ENCODE measurements at places on chromosomes 16 and 17.

- no peak for DNase-seq
Observed at GRCh38 chr17:38547444-38547843, 58.3 kb downstream of the SRCIN1 start.

- DNase-seq = no peak
Observed at GRCh38 chr17:61581611-61582349, 9.2 kb downstream of the NACA2 start.

DNA sequence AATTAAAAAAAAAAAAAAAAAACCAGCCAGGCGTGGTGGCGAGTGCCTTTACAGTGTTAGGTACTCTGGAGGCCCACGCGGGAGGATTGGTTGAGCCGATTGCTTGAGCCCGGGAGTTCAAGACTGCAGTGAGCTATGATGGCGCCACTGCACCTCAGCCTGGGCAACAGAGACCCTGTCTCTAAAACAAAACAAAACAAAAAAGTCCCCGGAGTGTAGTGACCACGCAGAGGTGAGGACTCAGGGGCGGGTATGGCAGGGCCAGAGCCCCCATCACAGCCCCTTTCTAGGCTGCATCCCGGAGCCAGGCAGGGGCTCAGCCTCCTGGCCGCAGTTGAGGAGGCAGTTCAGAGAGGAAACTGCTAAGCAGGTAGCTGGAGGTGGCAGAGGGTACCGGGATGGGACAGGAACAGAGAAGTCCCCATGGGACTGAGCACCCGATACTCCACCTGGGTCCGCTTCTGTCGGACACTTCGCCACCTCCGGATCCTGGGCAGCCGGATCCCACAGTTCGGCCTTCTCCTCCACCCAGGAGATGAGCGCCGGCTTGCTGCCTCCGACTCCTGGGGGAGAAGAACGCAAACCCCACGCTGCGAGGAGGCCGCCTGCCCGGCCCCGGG lies 800 bp downstream of the ZNF747 start:
- DNase-seq = no peak

DNA sequence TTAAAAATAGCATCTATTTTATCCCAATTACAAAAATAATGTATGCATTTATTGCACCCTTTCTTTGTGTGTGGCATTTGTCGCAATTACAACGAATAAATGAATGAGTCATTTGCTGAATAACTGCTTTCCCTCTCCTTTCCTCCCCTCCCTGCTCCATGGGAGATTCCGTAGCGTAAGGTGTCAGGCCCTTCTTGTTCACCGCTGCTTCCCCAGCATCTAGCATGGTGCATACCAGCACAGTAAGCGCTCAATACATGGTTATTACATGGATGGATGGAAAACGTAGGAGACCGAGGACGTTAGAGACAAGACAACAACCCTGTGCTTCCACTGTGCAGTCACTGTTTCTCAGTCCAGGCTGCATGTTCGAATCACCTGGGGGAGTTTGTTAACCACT lies 336.0 kb upstream of the EEF2KMT start:
- no peak for DNase-seq

DNA sequence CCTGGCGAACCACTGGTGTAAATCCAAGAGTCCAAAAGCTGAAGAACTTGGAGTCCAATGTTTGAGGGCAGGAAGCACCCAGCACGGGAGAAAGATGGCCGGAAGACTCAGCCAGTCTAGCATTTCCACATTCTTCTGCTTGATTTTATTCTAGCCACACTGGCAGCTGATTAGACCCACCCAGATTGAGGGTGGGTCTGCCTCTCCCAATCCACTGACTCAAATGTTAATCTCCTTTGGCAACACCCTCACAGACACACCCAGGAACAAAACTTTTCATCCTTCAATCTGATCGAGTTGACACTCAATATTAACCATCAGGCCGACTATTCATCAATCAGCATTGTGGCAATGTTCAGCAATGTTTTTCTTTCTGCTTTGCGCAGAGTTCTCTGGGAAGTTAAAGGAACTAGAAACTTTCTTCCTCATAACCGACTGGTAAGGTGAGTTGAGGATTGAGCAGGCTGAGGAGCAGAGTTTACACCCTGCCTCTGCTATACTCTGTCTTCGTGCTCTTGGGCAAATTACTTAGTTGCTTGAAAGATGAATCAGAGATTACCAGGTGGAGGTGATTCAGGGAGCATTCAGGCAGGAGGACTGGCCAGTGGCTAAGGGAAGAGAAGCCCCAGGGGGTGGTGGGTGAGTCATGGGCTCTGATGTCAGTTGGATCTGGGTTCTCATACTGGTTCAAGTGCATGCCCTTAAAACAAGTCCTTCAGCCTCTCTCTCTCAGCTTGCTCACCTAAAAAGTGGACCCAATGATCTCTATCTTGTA lies 28.2 kb upstream of the BRD7 start:
- DNase-seq = no peak

- no peak for DNase-seq
Observed at GRCh38 chr16:26175944-26176343, 484.2 kb downstream of the HS3ST4 start.

DNA sequence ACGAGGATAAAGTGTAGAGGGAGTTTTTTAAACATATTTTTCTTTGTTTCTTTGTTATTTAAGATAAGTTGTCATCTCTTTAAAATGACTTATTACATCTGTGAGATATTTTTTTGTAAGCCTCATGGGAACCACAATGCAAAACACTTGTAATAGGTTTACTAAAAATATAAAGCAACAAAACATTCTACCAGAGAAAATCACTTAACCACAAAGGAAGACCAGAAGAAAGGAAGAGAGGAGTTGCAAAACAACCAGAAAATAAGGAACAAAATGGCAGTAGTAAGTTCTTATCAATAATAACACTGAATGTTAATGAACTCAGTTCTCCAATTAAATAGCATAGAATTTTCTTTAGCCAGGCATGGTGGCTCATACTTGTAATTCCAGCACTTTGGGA lies 22.9 kb downstream of the DHRS7B start:
- DNase-seq = no peak

- no peak for DNase-seq
Observed at GRCh38 chr16:79411805-79412204, 188.7 kb downstream of the MAF start.

- DNase-seq = no peak
Observed at GRCh38 chr16:27199736-27200135, 3.6 kb upstream of the KDM8 start.

GRCh38 chr16:7492122-7492521 lies 159.5 kb downstream of the RBFOX1 start:
- DNase-seq = no peak

GRCh38 chr16:80063031-80063712 lies 462.6 kb upstream of the MAF start:
- no peak for DNase-seq

GRCh38 chr16:28136751-28137434 lies 73.4 kb upstream of the GSG1L start:
- DNase-seq = no peak

GRCh38 chr17:62876063-62876462 lies 67.9 kb upstream of the MARCHF10 start:
- no peak for DNase-seq

DNA sequence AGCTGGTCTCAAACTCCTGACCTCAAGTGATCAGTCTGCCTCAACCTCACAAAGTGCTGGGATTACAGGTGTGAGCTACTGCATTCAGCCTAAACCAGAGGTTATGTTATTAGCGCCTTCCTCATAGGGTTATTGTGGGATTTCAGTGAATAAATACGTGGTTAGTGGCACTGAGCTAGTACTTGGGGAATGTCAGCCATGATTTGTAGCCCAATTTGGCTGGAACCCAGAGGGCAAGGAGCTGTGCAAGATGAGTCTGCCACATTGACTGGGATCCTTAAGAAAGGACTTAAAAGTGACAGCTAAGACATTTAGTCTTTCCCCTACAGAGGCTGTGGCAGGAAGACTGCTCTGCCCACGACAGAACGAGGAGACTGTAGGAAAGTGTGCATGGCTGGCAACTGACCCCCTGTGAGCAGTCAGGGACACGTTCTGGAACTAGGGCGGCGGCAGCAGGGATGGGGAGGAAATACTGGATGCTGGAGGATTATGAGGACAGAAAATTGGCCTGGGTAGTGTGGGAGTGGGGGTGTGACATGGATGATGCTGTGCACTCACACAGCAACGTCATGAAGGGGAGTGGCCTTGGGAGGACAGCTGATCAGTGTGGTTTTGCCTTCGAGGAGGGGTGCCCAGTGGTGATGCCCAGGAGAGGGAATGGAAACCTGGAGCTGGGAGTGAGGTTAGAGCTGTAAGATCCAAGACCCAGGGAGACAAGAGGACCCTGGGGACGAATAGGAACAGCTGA lies 14.6 kb downstream of the ATP5PD start:
- DNase-seq = no peak

DNA sequence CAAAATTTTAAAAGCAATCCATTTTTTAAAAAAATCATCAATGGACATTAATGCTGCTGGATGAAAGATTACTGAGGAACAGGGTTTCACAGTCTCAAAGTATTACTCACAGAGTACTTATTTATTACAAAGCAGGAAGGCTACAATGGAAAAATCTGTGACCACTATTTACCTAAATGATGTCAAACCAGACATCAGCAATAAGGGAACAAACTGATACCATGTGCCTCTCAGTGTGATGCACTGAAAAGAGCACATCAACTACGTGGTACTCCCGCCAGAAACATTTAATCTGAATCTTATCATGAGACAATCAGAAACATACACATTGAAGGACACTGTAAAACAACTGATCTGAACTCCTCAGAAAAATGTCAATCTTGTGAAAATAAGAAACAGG lies 124.2 kb downstream of the PARN start:
- DNase-seq = no peak

DNA sequence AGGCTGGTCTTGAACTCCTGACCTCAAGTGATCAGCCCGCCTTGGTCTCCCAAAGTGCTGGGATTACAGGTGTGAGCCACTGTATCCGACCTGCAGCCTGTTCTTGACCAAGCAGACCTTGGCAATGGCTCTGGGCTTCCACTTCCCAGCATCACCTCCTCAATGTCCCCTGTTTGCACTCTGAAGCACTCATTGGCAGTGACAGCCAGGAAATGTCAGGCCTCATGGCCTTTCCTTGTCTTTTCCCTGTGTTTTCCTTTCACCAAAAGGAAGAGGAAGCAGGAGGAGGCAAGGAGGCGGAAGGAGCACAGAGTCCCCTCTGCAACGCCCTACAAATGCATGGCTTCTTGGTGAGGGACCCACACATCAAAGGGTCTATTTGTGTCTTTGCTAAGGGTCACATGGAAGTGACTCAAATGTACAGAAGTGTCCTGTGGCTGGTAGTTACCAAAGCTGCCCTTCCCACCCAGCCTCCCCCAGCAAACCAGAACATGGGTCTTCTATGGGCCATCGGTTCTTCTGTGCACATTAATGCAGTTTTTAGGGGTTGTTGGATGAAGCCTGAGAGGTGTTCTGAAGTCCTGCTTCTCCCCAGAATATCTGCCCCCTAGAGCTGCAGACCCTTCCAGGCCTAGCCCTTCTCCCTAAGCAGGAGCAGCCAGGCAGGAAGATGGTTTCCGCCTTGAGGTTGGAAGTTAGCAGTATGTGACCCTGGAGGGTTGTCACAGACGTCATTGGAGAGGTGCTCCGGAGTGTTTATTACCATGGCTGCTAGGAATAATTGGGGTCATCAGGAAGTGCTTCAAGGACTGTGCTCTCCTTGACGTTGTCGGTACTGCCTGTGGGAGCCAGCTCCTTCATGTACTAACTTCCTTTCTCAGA lies 60.8 kb downstream of the WIPI1 start:
- DNase-seq = no peak

DNA sequence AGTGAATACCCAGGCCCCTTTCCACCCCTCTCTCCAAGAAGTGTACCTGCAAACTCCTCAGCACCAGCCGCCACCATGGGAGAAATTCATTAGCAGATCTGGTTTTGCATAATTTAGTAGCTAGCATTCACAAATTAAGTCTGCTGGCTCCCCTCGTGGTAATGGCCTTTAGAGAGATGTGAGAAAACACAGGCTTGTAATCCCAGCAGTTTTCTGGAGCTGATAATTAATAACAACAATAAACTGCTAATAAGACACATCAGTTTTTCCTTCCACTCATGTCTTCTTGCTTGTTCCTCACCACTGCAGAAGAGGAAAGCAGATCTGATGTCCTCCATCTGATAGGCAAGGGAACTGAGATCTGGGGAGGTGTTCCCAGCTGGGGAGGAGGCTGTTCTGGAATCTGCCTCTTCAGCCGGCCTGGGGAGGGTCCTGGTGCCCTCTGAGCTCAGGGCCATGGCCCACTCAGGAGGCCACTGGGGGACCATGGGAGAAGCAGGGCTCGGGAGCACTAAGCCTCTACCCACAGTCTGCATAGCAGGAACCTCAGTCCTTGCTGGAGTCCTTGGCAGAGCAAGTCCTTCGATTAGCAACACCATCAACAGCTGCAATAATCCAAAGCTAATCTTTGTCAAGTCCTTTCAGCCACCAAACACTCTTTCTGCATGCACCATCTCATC lies 74.2 kb upstream of the DNAJA2 start:
- no peak for DNase-seq

DNA sequence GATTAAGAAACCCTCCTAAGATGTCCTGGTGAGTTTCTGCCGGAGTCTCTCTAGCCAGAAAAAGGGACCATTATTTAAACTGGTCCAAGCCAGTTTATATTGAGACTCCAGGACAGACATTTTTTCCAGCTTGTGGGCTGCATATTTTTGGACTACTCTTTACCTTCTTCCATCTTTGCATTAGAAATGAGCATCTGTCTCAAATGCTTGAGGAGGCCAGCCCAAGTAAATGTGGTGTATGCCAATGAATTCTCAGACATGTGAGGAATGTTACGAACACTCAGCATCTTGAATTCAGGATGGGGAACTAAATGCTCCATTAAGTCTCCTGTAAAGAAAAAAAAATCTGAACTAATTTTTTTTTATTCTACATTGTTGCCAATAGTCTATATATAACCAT lies 18.4 kb downstream of the TUBD1 start:
- no peak for DNase-seq

DNA sequence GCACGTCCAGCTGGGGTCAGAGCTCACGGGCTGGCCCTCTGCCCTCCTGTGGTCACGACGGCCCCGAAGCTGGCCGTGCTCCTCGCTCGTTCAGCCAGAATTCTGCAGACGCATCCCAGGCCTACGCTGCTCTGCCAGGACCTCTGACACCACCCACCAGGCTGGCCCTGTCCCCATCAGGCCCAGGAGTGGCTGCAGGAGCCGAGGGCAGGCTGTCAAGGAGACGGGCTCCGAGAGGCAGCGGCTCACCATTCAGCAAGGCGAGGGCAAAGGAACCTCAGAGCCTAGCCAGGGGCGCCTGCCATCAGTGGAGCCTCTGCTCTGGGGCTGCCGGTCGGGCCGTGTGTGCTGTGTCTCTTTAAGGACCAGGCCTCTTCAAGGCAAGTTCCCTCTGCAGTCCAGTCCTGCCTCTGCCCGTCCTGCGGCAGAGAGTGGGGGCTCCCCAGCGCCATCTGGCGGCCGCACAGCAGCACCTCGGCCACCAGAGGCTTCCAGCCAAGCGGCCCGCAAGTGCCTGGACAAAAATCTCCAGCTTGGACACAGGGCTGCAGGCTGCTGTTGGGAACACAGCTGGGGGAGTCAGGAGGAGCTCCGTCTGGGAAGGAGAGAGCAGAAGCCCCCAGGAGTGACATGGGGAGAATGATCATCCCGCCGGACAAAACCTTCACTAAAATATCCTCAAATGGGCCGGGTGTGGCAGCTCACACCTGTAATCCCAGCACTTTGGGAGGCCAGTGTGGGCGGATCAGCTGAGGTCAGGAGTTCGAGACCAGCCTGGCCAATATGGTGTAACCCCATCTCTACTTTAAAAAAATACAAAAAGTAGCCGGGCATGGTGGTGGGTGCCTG lies 7.4 kb upstream of the ABR start:
- DNase-seq = peak; percentile 46

Data from AG09309 (cell line).